ENCODE measurements at places on chromosomes 1 and 21. TPM values are rescaled to one million over a fixed set of nuclear protein-coding genes. Genes with fewer than 3 reads are reported as not detected.

AGT gene
- total RNA-seq = 1.2 TPM

SPRR1B gene
- total RNA-seq = not detected

CFHR1 gene
- not detected for total RNA-seq

TDRD5 gene
- 0.87 TPM for total RNA-seq

PYHIN1 gene
- not detected for total RNA-seq

OPRD1 gene
- total RNA-seq = not detected

GRCh38 chr1:55741516-55741915, 526.4 kb upstream of the USP24 start:
- DNase-seq = no peak

DNA sequence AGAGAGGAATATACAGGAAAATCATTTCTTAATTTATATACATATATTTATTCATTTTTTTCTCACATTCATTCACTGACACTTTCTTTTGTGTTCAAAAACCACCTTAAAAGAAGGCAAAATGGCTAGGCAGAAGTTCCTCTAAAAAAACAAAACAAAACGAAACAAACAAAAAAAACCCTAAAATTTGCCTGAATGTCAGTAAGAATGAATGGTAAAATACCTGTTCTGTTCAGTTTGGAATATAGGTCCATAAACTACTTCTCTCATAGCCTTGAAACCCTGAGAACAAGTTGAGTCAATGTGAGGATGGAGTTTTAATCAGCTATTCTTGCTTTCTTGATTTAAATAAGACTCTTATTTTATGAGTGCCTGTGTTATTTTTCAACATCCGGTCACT, 14.7 kb upstream of the ALG6 start:
- no peak for DNase-seq

DNA sequence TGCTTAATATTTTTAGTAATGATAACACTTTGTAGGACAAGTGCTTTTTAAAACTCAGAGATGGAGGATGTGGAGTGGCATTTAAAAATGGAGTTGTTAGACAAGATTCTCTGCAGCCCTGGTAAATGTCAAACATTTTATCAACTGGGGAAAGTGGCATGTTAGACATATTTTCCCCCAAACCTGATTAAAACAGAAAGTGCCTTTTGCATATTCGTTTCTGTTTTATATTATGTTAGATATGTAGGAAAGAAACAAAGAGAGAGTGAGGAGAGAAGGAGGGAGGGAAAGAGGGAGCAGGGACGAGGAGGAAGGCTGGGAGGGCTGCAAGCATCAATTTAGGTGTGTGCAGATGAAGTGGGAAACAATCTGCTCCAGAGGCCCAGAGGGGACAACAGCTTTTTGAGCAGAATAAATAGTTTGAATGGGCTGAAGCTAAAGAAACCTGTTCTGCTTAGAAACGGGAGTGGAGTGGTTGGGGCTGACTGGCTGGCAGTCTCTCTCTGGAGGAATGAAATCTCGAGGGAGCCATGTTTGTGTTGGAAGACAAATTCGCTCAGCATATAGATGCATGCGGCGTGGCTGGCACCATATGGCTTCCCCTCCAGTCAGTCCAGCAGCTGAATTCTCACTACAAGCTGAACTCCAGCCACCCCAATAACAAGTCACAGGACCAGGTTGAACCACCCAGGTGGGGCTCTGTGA, 502.2 kb downstream of the AJAP1 start:
- DNase-seq = no peak

DNA sequence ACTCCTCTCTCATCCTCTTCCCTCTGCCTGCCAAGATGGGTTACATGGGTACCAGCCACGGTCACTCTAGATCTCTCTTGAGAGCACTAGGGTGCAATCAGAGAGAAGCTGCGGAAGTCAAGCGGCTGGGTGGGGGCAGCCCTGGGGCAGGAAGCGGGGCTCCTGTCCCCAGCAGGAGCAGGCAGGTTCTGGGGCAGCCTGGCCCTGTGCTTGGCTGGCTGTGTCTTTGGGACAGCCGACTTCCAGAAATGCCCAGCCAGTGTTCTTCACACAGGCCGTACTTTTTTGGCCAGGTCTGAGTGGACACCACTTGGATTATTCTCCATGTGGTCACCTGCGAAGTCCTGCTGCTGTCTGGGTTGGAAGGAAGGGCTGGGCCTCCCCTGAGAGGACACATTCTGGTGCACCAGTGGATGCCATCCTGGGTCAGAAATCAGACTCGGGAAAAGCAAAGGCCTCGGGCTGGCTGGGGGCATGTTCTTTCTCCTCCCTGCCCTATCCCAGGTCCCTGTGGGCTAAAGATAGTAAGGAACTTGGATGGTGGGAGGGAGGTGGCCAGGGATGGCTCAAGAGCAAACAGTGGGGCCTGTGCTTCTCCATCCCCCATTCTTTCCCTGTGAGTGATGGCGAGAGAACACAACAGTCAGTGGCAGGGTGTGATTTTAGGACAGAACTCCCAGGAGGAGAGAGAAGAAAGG, 93.7 kb downstream of the ITPKB start:
- DNase-seq = no peak

GRCh38 chr1:9135073-9135836, 6.4 kb upstream of the GPR157 start:
- no peak for DNase-seq

DNA sequence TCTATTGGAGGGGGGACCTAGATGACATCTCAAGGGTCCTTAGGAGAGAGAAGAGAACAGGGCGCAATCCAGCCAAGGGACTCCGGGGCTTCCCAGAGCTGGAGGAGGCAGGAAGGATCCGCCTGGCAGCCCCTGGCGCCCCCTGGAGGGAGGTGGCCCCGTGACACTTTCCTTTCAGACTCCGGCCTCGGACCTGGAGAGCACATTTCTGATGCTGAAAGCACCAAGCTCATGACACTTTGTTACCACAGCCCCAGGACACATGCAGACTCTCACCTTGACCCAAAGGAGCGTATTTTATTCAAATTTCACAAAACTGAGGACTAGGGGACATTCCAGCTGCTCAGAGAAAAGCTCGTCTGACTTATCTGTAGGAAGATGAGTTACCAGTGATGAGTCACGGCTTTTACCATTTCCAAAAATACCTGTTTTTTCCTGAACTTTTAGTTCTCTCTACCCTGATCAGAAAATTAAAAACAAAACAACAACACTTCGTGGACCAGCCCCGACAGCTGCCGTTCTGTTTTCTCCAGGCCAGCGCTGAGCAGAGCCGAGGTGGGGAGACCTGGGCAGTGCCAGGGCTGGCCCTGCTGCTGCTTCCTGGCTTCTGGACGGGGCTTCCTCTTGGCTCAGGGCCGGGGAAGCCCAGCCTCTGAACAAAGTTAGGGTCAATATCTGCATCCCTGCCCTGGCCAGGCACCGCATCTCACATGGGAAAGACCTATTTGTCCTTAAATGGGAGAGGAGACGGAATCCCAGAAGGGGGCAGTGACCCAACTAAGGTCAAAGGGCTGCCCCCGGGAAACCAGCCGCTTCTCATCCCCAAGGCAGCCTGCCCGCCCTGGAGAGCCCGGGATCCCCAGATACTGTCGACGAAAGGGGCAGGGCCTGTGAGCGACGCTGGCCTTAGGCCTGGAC, 21.6 kb upstream of the POFUT2 start:
- no peak for DNase-seq

GRCh38 chr1:151998611-151999362, 5.1 kb upstream of the S100A10 start:
- peak; percentile 99 for DNase-seq

- no peak for DNase-seq
Observed at GRCh38 chr1:91856996-91857395, 29.0 kb downstream of the TGFBR3 start.

DNA sequence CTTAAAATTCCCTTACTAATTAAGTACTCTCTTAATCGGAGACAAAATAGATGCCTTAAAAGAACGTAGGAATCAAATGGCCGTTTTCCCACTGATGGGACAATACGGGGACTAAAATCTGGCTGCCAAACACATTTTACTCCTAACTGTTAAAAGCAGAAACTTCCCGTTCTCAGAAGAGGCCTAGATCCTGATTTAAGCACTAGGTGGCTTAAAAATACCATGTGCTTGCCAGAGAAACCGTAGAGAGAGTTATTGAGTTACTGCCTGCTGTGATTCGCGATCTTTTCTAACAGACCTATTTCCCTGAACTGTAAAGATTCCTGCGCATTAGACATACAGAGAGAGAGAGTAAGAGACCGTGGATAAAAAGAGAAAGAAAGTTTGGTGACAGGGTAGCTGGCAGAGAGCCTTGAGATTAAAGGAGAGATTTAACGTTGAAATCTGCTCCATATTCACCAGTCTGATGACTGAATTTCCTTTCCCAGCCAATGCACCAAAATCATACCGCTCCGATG, 54.4 kb upstream of the STUM start:
- DNase-seq = no peak

- peak; percentile 86 for DNase-seq
Observed at GRCh38 chr1:218425647-218426342, 80.7 kb downstream of the TGFB2 start.

DNA sequence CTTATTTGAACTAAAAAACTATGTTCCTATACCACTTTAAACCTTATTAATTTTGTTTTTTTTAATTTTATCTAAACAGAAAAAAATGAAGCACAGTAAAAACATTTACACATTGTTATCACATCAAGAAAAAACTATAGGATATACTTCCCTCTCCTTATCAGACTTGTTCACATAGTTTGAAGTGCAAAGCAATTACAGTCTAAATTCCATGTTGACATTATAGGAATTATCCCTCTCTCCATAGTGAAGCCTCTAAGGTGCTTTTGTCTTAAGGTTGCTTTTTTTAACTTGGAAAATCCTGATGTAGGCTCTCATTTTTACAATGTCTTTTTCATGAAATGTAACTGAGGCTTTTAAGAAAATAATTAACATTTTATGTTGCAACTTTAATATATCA, 85.8 kb downstream of the RGS21 start:
- DNase-seq = no peak

- DNase-seq = no peak
Observed at GRCh38 chr1:91944087-91944486, 5.1 kb upstream of the BRDT start.

DNA sequence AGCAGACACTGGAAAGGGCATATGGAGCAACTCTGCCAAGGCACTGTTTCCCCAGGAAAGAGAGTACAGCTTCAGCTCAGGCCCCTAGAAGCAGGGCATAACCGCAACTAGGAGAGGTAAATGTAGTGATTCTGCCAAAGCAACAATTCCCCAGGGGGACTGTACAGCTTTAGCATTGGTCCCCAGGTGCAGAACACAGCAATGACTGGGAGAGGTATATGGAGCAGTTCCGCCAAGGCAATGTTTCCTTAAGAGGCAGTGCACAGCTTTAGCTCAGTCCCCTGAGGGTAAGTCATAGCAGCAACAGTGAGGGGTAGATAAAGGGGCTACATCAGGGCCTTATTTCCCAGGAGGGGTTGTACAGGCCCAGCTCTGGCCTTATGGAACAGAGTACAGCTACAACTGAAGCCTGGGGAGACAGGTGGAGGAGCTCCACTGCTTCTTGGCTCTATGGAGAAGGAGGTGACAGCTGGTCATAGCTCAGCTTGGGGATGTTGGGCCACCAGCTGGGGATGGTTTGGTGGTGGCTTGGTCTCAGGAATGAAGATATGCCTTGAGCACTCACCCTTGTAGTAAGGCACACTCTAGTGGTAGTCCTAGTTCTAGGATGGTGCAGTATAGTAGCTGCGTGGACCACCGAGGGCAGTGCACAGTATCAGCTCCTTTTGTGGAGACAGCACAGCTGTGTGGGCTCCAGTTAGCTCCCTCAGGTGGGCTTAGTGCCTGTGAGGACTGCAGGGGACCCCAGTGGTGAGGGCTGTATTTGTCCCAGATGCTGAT, 582.7 kb downstream of the PTPRC start:
- DNase-seq = no peak

DNA sequence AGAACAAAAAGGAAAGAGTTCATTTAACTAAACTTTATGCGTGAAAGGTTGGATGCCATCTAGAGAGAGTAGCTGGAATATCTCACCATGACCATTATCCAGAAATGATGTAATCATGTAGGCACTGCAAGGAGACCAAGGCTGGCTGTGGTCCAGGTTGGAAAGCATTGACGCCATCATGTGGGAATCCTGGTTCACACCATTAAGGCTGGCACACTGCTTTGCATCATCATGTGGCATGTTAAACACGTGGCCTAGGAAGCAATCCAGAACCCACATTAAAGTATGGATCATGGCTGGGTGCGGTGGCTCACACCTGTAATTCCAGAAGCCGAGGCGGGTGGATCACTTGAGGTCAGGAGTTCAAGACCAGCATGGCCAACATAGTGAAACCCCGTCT, 4.3 kb downstream of the ADAMTS1 start:
- peak; percentile 91 for DNase-seq

GRCh38 chr1:169676001-169676400, 35.4 kb downstream of the SELL start:
- DNase-seq = peak; percentile 96

- DNase-seq = no peak
Observed at GRCh38 chr1:175009532-175009931, 9.8 kb downstream of the CACYBP start.

GRCh38 chr1:234529950-234530237, 50.9 kb upstream of the TARBP1 start:
- no peak for DNase-seq

DNA sequence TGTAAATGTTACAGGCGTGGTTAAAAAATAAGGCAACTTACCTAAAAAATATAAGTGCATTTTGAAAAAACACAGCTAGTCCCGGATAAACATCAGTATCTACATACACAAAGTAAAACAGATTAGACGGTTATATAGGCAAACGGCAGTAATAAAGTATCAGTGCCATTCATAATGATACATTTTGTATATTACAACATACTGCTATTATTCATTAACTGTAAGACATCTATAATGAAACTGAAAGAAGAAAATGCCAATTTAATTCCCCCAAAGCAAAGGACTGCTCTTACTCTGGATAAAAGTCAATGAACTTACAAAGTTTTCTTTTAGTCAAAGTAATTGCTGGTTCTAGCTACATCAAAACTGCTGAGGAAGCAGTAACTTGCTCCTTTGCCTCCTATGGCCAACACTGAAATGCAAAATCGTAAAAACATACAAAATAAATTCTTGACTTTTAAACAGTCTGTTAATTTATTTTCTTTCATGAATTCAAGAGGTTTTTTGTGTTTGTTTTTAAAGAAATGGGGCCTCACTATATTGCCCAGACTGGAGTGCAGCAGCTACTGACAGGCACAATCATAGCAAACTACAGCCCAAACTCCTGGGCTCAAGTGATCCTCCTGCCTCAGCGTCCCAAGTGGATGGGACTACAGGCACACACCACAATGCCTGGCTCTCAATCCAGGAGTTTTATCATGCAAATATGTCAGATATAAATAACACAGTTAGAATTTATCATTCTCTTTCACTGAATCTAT, 23.9 kb downstream of the TMEM50B start:
- no peak for DNase-seq

DNA sequence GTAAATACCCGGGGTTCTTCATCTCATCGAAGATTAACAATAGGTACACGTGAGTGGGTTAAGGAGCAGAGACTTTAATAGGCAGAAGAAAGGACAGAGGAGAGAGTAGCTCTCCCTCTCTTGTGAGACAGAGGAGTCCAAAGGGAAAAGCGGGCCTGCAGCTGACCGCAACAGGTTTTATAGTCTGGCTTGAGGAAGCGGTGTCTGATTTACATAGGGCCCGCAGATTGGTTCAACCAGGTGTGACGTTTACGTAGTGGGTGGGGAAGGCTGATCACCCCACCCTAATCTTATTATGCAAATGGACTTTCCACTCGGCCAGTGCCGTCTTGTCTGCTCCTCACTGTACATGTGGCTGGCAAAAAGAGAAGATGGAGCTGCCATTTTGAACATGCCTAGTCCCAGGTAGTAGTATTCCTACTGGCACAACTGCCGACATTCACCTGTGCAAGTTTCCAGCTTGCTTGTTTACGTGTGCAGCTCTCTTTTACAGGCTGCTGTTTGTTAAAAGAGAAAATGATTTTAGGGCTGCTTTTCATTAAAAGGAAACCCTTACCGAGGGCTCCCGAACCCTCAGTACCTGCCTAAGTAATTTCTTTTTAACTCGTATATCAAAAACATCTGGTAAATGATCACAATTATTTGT, 10.6 kb downstream of the CDC14A start:
- peak; percentile 74 for DNase-seq
